ENCODE measurements at places on chromosomes 6 and 20.

GRCh38 chr6:2820415-2820814, 21.2 kb downstream of the SERPINB1 start:
- no peak for DNase-seq

DNA sequence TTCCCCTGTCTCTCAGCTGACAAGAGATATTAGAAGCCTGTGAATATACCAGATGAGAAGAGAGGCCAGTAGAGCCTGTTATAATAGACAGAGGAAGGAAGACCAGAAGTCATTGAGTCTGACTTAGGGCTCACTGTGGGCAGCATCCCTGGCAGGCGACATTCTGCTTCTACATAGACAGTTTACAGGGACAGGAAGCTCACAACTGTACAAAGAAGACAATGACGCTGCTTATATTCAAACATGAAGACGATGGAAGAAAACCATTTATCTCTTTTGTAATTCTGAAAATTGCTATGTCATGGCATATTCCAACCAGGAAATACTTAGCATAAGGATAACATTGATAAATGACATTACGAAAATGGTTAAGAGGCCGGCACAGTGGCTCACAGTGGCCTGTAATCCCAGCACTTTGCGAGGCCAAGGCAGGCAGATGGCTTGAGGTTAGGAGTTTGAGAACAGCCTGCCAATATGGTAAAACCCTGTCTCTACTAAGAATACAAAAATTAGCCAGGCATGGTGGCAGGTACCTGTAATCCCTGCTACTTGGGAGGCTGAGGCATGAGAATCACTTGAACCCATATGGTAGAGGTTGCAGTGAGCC, 170.9 kb downstream of the UBE3D start:
- no peak for DNase-seq

DNA sequence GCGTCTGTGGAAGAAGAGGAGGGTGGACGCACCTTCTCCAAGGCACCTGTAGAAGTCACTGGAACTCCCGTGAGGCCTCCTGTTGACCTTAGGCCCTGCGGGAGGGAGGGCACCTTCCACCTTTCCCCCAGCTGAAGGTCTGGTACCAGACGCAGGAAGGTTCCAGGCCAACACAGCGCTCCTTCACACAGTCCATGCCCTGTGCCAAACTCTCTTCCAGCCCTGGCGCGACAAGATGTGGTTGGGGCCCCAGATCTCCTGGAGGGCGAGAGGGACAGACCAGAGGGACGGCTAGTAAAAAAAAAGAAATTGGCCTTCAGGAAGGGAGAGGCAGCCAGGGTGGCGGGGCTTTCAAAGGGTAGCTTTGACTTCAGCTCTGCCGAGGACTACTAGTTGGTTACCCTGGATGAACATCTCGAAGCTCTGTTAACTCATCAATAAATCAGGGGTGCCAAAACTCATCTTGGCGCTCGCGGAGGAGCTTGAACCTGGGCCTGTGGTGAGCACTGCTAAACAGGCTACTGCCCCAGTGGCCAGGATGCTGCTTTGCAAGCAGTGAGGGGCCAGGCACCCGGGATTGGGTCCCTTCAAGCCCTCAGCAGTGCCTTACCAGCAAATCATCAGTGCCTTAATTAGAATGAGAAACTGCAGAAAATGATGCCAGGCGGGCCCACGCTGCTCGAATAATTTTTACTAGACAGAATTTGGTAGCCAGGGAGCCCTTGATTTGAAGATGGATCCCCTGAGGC, 14.9 kb downstream of the AARS2 start:
- DNase-seq, result no peak

DNA sequence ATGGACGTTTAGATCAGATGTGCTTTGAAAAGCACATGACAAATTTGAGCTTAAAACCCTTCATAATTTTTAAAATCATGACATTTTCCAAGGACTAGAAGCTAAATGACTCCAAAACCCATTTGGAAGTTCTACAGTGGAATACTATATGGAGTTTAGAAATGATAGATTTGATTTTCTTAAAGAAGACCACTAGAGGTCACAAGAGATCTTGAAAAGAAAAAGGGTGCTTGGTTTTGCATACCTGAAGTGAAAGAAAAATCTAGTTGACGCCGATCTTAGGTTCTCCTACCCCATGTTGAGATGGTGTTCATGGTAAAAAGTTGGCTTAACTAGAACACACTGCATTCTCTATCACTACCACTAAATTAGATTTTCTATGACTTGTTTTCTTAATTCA, 31.5 kb downstream of the CFAP61 start:
- no peak for DNase-seq

- no peak for DNase-seq
Measured at GRCh38 chr6:56570413-56571359, 72.0 kb downstream of the DST start.

GRCh38 chr6:76330031-76330430, 257.6 kb upstream of the IMPG1 start:
- DNase-seq, result no peak

- DNase-seq, result no peak
Measured at GRCh38 chr6:1786455-1787453, 177.0 kb downstream of the FOXC1 start.

GRCh38 chr6:167296293-167296690, 5.2 kb downstream of the UNC93A start:
- no peak for DNase-seq

DNA sequence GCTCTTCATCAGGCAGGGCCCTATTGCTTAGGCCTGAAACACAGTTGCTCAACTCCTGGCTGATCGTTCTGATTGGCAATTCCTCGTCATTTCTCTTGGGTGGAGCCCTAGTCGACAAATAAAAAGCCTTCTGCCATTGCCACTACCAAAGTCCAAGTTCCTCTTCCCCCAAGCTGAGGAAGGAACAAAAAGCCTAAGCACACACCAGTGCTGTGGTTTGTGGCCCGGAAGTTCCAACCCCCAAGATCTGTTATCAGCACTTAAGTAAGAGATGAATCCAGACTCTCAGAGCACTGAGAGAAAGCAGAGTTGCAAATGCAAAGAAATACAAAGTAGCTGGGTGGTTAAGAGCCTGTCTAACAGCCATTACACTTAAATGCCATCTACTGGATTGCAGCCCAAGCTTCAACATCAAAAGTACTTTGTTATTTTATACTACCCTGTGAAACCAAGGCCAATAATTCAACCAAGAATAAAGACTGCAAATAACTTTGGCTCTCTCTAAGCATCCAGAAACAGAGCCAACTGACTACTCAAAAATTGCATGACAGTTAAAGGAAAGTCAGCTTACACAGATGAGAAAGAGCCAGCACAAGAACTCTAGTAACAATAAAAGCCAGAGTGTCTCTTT, 1024.0 kb downstream of the GRIK2 start:
- no peak for DNase-seq

DNA sequence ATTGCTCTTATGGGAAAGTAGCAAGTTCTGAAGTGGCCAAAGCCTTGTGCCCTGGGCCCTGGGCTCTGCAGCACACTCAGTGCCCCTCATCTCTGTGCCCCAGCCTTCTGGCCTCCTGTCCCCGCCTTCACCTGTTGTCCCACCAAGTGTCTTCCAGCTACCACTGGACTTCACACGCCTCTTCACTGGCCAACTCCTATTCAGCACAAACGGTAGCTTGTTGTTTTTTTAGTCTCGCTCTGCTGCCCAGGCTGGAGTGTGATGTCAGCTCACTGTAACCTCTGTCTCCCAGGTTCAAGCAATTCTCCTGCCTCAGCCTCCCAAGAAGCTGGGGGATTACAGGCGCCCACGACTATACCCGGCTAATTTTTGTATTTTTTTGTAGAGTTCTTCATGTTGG, 4.8 kb downstream of the CCHCR1 start:
- no peak for DNase-seq

DNA sequence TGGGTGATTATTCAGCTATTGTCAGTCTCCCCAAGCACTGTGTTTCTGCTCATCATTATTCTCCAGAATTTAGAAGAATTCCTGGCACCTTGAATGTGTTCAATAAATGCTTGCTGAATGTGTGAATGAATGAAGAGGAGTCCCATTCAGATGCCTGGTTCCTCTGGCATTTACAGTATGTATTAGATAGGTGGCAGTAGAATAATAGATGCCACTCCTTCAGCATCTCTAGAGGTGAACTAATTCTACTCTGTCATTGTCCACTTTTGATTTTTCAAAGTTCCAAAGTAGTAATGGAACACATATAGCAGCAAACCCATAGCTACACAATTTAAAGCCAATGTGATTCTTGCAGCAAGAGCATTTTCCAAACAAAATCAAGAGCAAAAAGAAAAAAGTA, 118.9 kb upstream of the CEP162 start:
- no peak for DNase-seq

- no peak for DNase-seq
Measured at GRCh38 chr6:5871296-5871695, 135.4 kb downstream of the NRN1 start.

DNA sequence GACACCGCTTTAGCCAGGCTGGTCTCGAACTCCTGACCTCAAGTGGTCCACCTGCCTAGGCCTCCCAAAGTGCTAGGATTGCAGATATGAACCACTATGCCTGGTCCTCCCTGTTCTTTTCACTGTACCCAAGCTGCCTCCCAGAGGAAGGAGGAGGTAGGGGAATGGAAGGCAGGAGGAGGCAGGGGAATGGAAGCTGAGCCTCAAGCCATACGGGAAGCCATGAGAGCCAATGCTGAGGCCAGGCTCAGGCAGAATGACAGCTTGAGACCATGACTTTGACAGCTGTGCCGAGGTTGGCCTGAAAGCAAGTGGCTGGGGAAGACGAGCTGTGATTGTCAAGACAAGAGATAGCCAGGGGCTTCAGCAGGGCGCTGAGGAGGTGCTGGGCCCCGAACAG, 13.6 kb upstream of the ZNF335 start:
- DNase-seq, result no peak

- no peak for DNase-seq
Measured at GRCh38 chr6:17504005-17504404, 96.1 kb upstream of the FAM8A1 start.

GRCh38 chr6:140544431-140544830, 1170.0 kb upstream of the CITED2 start:
- no peak for DNase-seq

Measured in activated gamma-delta T cell treated with anti-CD3 and anti-CD28 coated beads, Interleukin-2, amount 50 U/mL, for 16 hours (primary cell).